ENCODE measurements at places on chromosomes 1 and 21. TPM values are rescaled to one million over a fixed set of nuclear protein-coding genes. Genes with fewer than 3 reads are reported as not detected.

- no peak for DNase-seq
Measured at GRCh38 chr1:165365341-165365740, 8.8 kb upstream of the LMX1A start.

DNA sequence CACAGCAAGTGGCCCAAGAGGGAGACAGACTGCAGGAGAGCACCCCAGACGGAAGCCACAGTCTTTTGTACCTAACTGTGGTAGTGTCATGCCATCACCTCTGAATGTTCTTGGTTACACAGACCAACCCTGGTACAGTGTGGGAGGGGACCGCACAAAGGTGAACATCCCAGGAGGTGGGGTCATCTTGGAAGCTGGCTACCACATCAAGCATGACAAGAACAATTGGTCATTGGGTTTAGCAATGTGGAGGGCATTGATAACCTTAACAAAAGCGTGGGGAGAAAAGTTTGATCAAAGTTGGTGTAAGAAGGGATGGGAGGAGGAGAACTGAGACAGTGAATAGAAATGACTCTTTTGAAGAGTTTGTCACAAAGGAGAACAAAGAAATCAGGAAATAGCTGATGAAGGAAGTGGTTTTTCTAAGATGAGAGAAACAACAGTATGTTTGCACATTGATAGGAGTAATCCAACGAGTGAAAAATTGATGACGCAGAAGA is 87.1 kb upstream of the CACNA1E start:
- no peak for DNase-seq

GRCh38 chr1:41935226-41935625 is 16.5 kb upstream of the HIVEP3 start:
- DNase-seq: no peak

DNA sequence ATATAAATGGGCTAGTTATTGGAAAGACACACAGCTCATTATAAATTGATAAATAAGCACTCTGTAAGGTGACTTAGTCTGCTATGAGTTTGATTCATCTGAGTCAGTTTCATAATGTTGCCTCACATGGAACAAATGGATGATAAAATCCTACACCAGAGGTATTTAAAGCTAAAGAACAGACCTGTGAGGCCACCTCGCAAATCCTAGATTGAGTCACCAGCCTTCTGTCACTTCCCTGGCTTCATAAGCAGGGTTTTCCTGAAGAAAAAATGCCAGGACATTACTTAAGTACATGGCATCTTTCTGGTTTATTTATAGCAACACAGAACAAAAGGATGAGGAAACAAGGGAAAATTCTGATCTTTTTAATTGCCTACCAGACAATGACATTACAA is 18.4 kb downstream of the CD2 start:
- no peak for DNase-seq

- DNase-seq: no peak
Measured at GRCh38 chr1:203219934-203220333, 9.5 kb downstream of the CHIT1 start.

GRCh38 chr1:218930472-218931241 is 243.0 kb upstream of the LYPLAL1 start:
- DNase-seq: no peak

DNA sequence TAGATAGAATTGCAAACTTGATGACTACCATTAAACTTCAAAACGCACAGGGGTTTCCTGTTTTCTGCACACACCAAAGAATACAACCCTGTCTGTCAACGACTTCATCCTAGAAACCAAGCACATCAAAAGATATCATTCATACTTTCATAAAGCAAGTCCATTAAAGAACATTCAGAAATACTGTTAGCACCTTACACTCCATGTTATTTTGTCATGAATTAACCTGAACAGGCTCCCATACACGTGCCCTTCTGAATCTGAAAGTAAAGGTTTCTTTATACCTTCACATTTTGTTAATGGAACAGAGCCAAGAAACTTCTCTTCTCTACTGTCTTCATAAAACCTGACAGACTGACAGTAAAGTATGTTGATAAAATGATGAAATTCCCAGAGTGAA is 46.1 kb downstream of the PUM1 start:
- no peak for DNase-seq

DNA sequence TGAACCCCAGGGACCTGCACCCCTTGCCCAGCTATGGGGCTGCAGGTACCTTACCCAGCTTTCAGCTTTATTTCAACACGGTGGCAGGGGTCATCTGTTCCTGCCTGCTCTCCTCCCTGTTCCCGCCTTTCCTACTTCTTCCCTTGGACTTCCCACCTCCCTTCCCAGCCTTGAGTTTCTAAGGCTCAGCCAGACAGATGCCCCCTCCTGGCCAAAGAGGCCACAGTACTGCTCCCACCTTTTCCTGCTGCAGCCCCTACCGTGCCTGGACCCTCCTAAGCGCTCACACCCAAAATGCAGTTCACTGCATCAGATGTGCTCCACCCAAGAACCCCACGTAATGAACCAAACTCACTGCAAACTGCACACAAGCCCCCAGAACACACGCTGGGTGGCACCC is 7.7 kb downstream of the NOC2L start:
- DNase-seq: no peak

DNA sequence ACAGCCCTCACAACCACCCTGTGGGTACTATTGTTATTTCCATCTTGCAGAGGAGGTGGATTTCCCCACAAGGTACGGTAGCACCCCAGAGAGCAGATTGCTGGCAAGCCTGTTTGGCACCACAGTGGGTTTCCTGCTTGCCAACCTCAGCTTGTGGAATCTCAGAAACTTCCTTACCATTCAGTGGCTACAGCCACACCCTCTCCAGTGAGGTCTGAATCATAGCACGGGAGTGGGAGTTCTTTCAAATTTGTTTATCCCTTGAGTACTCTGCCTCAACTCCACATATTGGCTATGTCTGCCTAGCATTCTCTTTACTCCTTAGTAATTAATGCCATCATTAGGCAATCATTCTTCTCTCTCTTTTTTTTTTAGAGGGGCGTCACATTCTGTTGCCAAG is 162.1 kb downstream of the PTPRU start:
- DNase-seq: no peak

- no peak for DNase-seq
Measured at GRCh38 chr1:53016705-53017104, 45.3 kb upstream of the PODN start.

DNA sequence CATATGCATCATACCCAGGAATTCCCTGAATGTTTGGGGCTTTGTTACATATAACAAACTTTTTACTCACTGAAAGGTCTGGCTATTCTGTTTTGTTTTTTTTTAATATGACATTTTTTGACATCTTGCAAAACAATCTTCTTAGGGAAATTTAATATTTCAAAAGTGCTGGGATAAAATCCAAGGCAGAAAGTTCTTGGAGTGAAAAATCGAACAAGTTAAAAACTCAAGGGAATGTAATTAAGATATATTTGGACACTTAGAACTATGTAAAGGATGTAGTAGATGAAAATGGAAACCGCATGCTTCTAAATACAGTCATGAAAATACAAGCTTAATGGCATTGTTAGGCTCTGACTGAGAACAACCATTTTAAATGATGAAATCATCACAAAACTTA is 8.6 kb downstream of the CHODL start:
- DNase-seq: no peak

DNA sequence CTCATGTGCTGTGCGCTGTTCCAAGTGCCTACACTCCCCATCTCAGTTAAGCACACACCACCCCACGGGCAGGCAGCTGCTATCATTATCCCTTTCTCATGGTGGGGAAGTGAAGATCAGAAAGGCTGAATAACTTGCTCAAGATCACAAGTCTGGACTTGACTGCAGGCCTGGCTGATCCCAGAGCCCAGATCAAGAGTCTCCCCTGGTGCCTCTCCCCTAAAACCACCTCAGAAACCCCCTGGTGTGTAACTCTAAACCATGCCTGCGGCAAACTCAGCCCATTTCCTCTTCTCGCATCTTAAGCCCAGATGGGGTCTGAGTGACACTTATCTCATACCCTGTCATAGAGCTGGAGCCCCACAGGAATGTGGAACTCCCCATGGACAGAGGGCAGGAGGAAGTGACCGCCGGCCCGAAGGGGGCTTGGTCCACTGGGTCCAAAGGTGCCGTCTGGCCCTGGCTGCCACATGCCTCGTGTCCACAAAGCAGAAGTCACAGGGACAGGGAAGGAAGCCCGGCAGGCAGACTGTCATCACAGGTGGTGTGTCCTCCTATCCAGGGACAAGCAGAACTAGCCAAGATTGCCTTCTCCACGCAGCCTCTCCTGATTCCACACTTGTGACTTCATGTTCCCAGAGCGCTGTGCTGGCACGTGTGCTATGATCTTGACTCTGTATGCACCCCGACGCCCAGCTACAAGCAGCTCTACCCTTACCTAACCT is 92.1 kb downstream of the SYF2 start:
- DNase-seq: no peak

DNA sequence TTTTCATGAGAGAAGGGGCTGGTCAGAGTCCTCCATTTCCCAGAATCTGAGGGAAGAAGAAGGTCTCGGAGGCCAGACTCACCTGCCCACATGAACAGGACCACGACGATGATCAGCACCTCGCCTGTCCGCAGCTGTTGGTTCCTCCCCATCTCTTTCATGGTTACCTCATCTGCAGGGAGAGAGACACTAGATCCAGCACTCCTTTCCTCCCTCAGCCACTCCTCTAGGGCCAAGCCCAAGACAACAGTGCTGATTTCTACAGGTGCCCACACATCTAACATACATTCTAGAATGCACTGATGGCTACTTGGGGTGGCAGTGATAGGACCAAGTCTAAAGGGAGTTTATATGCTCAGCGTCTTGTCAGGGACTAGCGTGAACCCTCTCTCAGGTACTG is 3.0 kb downstream of the FNDC5 start:
- no peak for DNase-seq

- DNase-seq: no peak
Measured at GRCh38 chr21:36719614-36720013, 20.7 kb downstream of the SIM2 start.

DNA sequence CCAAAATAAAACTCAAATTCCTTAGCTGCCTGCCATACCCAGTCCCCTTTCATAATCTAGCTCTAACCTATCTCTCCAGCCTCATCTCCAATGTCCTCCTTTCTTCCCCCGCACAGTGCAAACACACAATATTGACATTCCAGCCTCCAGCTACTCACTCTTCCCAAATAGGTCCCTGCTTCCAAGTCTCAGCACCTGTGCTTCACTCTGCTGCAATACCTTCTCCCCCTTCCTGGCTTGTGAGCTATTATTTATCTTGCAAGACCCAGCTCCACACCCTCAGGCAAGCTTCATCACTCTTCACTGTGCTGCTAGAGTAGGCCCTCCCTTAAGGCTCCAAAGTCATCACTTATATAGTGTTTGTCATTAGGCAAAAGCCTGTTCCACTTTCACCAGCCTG is 9.7 kb downstream of the PLPP3 start:
- DNase-seq: no peak

- DNase-seq: no peak
Measured at GRCh38 chr21:44601596-44602462, 1.4 kb downstream of the KRTAP10-7 start.

DNA sequence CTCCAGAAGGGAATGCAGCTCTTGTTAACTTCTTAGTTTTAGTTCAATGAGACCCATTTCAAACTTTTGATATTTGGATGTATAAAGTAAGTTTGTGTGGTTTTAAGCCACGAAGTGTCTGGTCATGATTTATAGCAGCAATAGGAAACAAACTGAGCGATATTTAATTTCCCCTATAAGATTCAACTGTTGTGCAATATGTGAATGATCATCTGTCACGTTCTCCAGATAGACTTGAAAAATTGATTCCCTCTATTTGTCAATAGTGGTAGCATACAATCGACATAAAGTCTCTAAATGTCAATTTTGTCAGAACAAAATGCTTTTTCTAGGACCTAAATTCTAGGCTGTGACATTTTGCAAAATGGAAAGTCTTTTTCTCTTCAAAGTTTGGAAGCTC is 240.1 kb downstream of the KCTD3 start:
- DNase-seq: no peak

DNA sequence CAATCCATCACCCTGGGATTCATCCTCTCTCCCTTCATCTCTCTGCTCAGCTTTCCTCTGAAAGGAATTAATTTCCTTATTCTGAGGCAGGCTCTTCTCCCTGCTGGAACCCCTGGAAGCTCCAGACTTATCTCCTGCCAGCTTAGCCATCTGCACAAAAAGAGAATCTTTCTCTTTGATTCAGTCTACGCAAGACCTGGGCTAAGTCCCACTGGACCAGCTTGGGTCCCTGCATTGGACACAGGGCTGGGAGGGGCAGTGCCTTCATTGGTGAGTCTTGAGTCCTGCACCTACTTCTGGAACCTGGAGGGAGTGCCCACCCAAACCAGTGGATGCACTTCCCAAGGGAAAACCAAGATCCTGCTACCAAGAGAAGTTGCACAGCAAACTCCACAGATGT is 271.7 kb upstream of the CSF3R start:
- no peak for DNase-seq

DNA sequence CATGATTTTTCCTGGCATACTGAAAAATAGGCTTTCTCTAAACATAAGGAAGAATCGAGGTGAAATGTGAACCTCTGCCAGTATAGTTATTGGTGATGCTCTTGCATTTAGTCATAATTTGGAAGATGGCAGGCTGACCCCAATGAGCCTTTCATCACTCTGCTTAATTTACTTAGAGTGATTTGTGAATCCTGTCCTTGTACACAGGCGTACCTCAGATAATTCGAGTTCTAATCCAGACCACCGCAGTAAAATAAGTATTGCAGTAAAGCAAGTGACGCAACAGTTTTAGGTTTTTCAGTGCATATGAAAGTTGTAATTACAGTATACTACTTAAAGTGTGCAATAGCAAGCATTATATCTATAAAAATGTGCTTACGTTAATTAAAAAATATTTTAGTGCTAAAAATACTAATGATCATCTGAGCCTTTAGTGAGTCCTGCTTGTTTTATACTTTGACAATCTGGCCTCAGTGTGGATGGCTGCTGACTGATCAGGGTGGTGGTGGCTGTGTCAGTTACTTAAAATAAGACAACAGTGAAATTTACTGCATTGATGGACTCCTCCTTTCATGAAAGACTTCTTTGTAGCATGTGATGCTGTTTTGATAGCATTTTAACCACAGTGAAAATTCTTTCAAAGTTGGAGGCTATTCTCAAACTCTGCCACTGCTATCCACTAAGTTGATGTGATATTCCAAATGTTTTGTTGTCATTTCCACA is 1.7 kb downstream of the PKNOX1 start:
- DNase-seq: no peak

The ACOT11 gene
- total RNA-seq: 24.6 TPM

The C1QB gene
- 296 TPM for total RNA-seq

The GUCA2B gene
- total RNA-seq: not detected

The TMCO4 gene
- 36.5 TPM for total RNA-seq

The GPR3 gene
- 0.38 TPM for total RNA-seq

The COL16A1 gene
- total RNA-seq: 29.0 TPM

The TSSK3 gene
- 4.3 TPM for total RNA-seq

The NEK2 gene
- total RNA-seq: 0.35 TPM

The OR2L13 gene
- not detected for total RNA-seq

The CD5L gene
- 0.19 TPM for total RNA-seq

The FMO3 gene
- total RNA-seq: 19.3 TPM

The RNU1-1 gene
- total RNA-seq: 8,605 TPM

The CCDC185 gene
- total RNA-seq: 0.13 TPM

The GLIS1 gene
- total RNA-seq: 3.3 TPM

The CCDC17 gene
- 3.0 TPM for total RNA-seq

The FLG gene
- total RNA-seq: not detected

The CD52 gene
- total RNA-seq: 30.8 TPM

The HPDL gene
- 0.66 TPM for total RNA-seq
